Naive B cell (primary cell): ENCODE measurements at places on chromosomes 5 and 9.

DNA sequence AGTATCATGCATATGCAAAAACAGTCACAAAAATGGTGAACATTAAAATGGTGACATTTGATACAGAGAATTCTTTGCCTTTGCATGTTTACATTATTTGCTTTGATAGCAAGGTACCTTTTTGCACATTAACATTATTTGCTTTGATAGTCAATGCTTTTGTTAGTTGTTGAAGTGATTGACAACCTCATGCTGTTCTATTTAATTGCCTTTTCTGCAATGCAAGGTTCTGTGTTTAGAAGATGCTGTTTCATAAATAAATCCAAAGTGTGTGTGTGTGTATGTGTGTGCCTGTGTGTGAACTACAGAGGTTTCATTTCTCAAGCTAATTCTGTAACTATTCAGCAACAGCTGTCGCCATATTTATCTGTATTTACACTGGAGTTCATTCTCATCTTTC lies 668.7 kb downstream of the NR2F1-AS1 start:
- no peaks in the 10 kb centered on the region for H3K36me3 ChIP-seq
- H3K27me3 ChIP-seq, result no peaks in the 10 kb centered on the region
- no peak for DNase-seq
- no peak overlapping the region for H3K4me3 ChIP-seq
- H3K4me1 ChIP-seq, result no peaks in the 10 kb centered on the region

- no peak for DNase-seq
- no peak overlapping the region for H3K4me3 ChIP-seq
- H3K27ac ChIP-seq, result no peak overlapping the region
- peaks cover 6% of the 10 kb centered on the region for H3K4me1 ChIP-seq
- no peaks in the 10 kb centered on the region for H3K36me3 ChIP-seq
Measured at GRCh38 chr9:72597181-72597517, 75.7 kb downstream of the TMC1 start.

GRCh38 chr5:151682240-151682639 lies 4.5 kb downstream of the SPARC start:
- H3K36me3 ChIP-seq, result peaks cover 5% of the 10 kb centered on the region
- no peak overlapping the region for H3K4me3 ChIP-seq
- DNase-seq, result no peak
- no peak overlapping the region for H3K27ac ChIP-seq
- peaks cover 23% of the 10 kb centered on the region for H3K27me3 ChIP-seq
- peaks cover 13% of the 10 kb centered on the region for H3K4me1 ChIP-seq

DNA sequence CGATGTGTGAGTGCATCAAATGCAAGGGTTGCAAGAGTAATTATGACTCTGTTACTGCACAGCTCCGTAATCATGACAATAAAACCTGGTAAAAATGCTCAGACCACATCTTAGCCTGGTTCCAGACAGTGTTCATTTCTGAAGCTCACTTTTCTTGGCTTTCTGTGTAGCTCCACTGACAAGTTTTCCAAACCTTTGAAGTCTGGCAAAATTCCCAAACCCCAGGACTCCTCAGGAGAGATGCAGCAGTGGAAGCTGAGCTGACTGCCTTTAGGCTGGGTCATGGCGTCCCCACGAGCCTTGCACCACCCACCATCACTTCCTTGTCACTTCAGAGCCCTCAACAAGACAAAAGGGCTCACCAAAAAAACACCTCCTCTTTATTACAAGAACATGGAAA lies 131.6 kb upstream of the TAS2R1 start:
- no peak overlapping the region for H3K4me3 ChIP-seq
- H3K36me3 ChIP-seq, result no peaks in the 10 kb centered on the region
- DNase-seq, result no peak
- H3K27me3 ChIP-seq, result no peaks in the 10 kb centered on the region
- H3K27ac ChIP-seq, result no peak overlapping the region
- H3K4me1 ChIP-seq, result no peaks in the 10 kb centered on the region

DNA sequence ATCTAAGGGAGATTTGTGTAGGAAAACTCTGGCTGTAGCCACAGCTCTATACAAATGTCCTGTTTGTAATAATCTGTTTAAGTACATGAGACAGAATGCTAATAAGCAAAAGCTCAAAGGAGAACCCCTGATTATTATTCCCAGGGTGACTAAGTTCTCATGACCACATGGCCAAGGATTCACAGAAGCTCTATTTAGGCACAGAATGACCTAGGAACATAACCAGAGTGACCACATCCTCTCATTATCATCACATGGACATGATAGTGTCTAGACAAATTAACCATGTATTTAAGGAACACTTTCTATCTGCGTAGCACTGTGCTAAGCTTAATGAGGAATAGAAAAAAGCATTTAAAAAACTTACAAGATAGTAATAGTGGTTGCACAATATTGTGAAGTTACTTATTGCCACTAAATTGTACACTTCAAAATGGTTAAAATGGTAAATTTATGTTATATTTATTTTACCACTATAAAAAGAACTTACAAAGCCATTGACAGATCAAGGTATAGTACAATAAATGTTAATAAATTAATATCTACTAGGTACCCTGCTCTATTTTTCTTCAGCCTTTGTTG lies 56.3 kb downstream of the STX17 start:
- H3K4me1 ChIP-seq, result no peaks in the 10 kb centered on the region
- H3K36me3 ChIP-seq, result peaks cover 25% of the 10 kb centered on the region
- H3K27ac ChIP-seq, result no peak overlapping the region
- no peaks in the 10 kb centered on the region for H3K27me3 ChIP-seq
- no peak overlapping the region for H3K4me3 ChIP-seq
- DNase-seq, result no peak

GRCh38 chr5:145660897-145661640 lies 174.1 kb downstream of the PRELID2 start:
- DNase-seq, result no peak
- no peaks in the 10 kb centered on the region for H3K4me1 ChIP-seq
- no peak overlapping the region for H3K4me3 ChIP-seq
- H3K27me3 ChIP-seq, result no peaks in the 10 kb centered on the region
- H3K27ac ChIP-seq, result no peak overlapping the region

GRCh38 chr5:31194468-31194813 lies 955 bp downstream of the CDH6 start:
- no peak overlapping the region for H3K4me3 ChIP-seq
- H3K4me1 ChIP-seq, result peaks cover 10% of the 10 kb centered on the region
- H3K27ac ChIP-seq, result no peak overlapping the region
- H3K27me3 ChIP-seq, result peaks cover 60% of the 10 kb centered on the region
- DNase-seq, result no peak

DNA sequence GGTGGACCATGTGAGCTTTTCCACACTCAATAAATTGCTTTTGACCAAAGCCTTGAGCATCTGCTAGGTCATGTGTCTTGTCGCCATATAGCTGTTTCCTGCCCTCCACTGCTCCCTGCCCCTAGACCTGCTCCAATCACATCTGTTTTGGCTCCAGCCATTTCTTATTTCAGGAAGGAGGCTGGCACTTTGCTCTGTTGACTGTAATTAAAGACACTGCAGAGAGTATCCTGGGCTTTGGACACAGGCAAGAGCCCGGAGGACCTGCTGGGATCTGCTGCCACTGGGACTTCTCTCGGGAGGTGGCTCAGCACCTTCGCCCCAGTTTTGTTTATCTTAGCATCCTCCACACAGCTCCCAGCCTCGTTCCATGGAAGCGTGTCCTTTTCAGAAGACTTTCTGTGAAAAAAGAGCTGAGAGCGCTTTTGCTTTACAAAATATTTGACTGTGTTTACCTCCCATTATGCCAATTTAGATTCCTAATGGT lies 153.2 kb downstream of the MED10 start:
- no peaks in the 10 kb centered on the region for H3K36me3 ChIP-seq
- DNase-seq, result no peak
- H3K27ac ChIP-seq, result no peak overlapping the region
- H3K4me3 ChIP-seq, result no peak overlapping the region
- H3K27me3 ChIP-seq, result peaks cover 8% of the 10 kb centered on the region

- peaks cover 14% of the 10 kb centered on the region for H3K4me1 ChIP-seq
- DNase-seq, result no peak
Measured at GRCh38 chr9:120911295-120911837, 15.2 kb downstream of the TRAF1 start.

GRCh38 chr5:39648085-39648847 lies 223.5 kb upstream of the DAB2 start:
- H3K36me3 ChIP-seq, result no peaks in the 10 kb centered on the region
- H3K27ac ChIP-seq, result no peak overlapping the region
- no peak overlapping the region for H3K4me3 ChIP-seq
- no peak for DNase-seq
- H3K4me1 ChIP-seq, result no peaks in the 10 kb centered on the region

DNA sequence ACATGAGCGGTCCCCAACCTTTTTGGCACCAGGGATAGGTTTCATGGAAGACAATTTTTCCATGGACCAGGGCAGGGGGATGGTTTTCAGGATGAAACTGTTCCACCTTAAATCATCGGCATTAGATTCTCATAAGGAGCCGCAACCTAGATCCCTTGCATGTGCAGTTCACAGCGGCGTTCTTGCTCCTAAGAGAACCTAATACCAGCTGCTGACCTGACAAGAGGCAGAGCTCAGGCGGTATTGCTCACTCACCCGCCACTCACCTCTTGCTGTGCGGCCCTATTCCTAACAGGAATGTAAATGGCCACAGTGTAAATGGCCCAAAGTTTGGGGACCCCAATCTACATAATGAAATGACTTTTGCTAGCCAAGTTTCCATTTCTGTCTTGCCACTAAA lies 3.1 kb upstream of the PLIN2 start:
- H3K27ac ChIP-seq, result peak overlapping the region; percentile 61
- peaks cover 29% of the 10 kb centered on the region for H3K4me1 ChIP-seq
- no peaks in the 10 kb centered on the region for H3K36me3 ChIP-seq
- H3K27me3 ChIP-seq, result peaks cover 11% of the 10 kb centered on the region

GRCh38 chr9:135907006-135907430 lies 328 bp downstream of the CAMSAP1 start:
- peaks cover 39% of the 10 kb centered on the region for H3K4me1 ChIP-seq
- no peak for DNase-seq
- H3K27me3 ChIP-seq, result no peaks in the 10 kb centered on the region
- H3K27ac ChIP-seq, result no peak overlapping the region
- peaks cover 20% of the 10 kb centered on the region for H3K36me3 ChIP-seq
- no peak overlapping the region for H3K4me3 ChIP-seq

DNA sequence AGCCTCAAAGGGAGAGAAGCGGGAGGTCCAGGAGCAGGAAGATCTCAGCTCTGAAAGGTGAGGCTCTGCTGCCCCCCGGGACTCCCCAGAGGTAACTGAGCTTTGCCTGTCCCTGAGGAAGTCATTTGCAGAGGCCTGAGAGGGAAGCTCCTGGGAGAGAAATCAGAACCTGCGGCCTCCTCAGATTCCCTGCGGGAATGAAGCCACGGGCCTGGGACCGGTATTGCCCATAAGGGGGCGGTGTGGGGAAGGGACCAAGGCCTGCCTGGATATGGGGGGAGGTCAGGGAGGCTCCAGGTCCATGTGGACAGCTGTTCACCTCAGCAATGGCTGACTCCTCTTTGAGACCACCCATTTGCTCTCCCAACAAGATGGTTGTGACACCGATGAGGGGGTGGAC lies 1.3 kb downstream of the SPATA31E1 start:
- no peaks in the 10 kb centered on the region for H3K27me3 ChIP-seq
- DNase-seq, result no peak
- H3K4me1 ChIP-seq, result no peaks in the 10 kb centered on the region
- no peak overlapping the region for H3K4me3 ChIP-seq
- H3K27ac ChIP-seq, result no peak overlapping the region

- H3K27me3 ChIP-seq, result no peaks in the 10 kb centered on the region
- no peaks in the 10 kb centered on the region for H3K4me1 ChIP-seq
- no peak overlapping the region for H3K4me3 ChIP-seq
Measured at GRCh38 chr5:59711310-59711709, 182.2 kb downstream of the PDE4D start.

GRCh38 chr9:24832307-24832706 lies 286.6 kb upstream of the IZUMO3 start:
- H3K4me3 ChIP-seq, result no peak overlapping the region
- H3K27ac ChIP-seq, result no peak overlapping the region
- DNase-seq, result no peak
- no peaks in the 10 kb centered on the region for H3K36me3 ChIP-seq

DNA sequence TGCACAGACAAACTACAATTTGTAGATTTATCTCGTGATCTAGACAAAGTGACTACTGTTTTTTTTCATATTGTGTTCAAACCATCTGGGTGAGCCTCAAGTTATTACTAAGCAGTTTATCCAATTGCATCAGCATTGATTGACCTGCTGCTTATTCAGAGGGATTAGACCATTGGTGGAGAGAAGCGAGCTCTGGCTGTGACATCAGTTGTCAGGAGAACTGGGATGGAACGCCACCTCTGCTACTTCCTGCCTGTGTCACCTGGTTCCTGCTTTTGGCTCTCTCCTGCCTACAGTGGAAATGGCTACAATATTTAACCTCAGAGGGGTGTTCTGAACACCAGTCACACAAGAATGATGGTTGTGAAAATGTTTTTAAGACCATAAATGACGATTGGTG lies 12.1 kb downstream of the NR4A3 start:
- peaks cover 26% of the 10 kb centered on the region for H3K27me3 ChIP-seq
- no peak overlapping the region for H3K4me3 ChIP-seq
- H3K27ac ChIP-seq, result no peak overlapping the region
- no peaks in the 10 kb centered on the region for H3K36me3 ChIP-seq
- DNase-seq, result no peak
- peaks cover 4% of the 10 kb centered on the region for H3K4me1 ChIP-seq

- no peak for DNase-seq
- no peak overlapping the region for H3K4me3 ChIP-seq
- no peak overlapping the region for H3K27ac ChIP-seq
- peaks cover 4% of the 10 kb centered on the region for H3K4me1 ChIP-seq
Measured at GRCh38 chr9:137865581-137866145, 11.9 kb upstream of the CACNA1B start.

- H3K27me3 ChIP-seq, result peaks cover 4% of the 10 kb centered on the region
- no peak overlapping the region for H3K4me3 ChIP-seq
- DNase-seq, result no peak
- peaks cover 3% of the 10 kb centered on the region for H3K36me3 ChIP-seq
- peaks cover 6% of the 10 kb centered on the region for H3K4me1 ChIP-seq
- no peak overlapping the region for H3K27ac ChIP-seq
Measured at GRCh38 chr9:93905473-93906133, 49.6 kb downstream of the BARX1 start.

DNA sequence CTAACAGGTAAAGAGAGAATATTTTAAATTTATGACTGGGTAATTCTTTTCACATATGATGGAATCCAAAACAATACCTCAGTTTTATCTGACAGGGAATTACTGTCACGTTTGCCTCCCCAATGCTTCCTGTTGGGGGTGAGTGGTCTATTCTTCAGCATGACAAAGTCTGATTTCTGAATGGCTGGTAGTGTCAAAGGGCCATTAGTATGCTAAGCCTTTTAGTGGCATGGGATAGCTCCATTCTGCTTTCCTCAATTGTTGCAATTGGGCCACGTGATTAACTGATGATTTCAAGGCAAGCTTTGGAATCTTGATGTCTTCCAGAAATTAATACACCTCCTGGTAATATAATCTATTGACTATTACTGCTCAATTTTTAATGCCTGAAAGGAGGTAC lies 14.7 kb upstream of the NDUFS4 start:
- H3K27ac ChIP-seq, result no peak overlapping the region
- H3K27me3 ChIP-seq, result peaks cover 10% of the 10 kb centered on the region
- no peaks in the 10 kb centered on the region for H3K4me1 ChIP-seq
- no peak for DNase-seq
- H3K4me3 ChIP-seq, result no peak overlapping the region
